Hippocampal formation (tissue), 2 donors: ENCODE measurements at places on chromosomes 12 and 14.

GRCh38 chr12:25241167-25242020 is 9.3 kb downstream of the KRAS start:
- DNase-seq = peak; percentile 71

GRCh38 chr12:130128790-130129735 is 33.2 kb upstream of the FZD10 start:
- DNase-seq = no peak

DNA sequence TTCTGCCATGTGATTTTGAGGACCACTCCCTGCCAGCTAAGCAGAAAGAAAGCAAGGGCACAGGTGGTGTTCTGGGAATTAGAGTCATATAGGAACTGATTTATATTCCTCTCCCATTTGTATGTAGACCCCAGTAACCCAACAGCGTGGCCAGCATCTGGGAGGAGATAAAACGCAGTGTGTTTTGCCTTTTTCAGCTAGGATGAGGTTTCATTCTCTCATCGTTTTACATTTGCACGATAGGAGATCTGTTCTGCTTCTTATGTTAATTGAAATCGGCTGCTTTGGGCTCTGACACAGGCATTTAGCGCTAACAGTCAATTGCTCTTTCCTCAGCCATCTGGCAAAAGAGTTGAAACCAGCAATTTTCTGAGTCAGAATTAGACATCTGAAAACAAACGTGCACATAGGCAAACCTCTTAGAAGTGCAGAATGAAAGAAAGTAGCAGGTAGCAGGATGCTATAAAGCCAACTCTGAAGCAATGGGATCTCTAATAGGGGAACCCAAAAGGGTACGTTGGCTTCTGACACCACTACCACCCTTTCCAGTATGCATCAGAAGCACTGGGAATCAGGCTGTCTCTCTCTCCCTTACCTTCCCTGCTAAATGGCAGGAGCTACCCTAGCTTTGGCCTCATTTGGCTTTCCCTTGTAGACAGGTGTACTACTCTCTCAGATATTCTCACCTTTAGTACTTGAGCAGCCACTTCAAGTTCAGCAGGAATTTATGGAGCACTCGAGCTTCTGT is 219.1 kb downstream of the PHLDA1 start:
- no peak for DNase-seq

DNA sequence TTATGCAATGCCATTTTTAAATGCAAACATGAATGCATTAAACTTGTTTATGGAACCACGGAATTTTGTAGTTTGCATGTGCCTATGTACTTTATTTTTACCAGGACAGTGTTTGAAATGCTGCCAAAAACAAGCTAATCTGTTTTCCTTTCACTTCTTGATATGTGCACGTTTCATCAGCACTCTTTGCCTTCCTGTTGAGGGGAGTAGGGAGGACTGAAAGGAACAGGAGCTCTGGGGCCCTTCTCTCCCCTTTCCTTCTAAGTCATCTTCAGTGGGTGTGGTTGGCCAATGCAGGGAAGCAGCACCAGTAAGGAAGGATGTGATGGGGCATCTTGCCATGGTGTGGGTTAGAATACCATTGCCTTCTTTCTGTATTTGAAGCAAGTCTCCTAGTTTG is 12.1 kb upstream of the PPP4R4 start:
- DNase-seq = no peak

GRCh38 chr12:57885207-57885606 is 38.7 kb upstream of the CTDSP2 start:
- no peak for DNase-seq
